ENCODE measurements at places on chromosomes 1 and 21.

DNA sequence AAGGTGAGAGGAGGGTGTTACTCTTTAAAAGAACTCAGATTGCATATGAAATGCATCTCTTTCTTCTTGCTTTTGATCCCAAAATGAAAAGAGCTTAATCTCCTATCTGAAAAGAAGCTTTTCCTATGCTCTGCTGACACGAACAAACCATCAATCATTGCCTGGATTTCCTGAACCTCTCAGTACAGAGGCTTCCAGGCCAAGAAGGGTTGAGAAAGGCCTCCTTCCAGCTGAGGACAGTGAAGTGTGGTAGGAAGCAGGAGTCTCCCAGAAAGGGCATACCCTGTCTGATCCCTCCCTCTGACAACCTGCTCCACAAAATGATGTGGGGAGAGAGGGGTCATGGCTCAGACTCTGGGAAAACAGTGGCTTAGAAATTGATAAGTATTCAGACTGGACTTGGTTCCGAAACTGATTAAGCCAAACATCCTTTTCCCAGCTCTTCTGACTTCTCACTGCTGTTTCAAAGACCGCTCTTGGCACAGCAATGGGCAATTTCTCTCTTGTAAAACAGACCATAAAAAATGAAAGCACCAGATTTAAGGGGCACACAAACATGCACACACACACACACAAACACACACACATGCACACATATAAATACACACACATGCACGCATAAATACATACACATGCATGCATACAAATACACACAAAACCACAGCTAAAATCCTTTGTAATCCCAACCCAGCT is 310.3 kb downstream of the SIPA1L2 start:
- no peak for DNase-seq

- DNase-seq, result no peak
These were observed 59.2 kb downstream of the VCAM1 start for GRCh38 chr1:100778748-100779147.

GRCh38 chr1:57424231-57425027 is 569 bp upstream of the DAB1 start:
- DNase-seq, result no peak

DNA sequence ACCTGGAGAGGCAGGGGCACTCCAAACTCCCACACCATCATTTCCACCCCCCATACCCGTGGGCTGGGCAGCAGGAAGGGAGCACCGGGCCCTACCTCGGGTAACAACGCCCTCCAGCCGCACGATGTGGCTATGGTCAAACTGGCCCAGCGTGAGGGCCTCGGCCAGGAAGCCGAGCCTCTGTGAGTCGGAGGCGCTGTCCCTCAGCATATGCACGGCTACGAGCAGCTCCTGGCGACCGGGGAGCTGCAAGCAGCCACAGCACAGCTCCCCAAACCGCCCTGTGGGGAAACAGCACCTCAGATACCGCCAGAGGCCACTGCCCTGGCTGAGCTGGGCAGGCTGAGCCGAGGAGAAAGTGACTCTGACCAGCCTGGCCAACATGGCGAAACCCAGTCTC is 29.2 kb downstream of the CDCA8 start:
- no peak for DNase-seq

- peak; percentile 36 for DNase-seq
These were observed at the start of gene HOOK1 for GRCh38 chr1:59814901-59815825. TSS of gene HOOK1 (plus strand) at chr1:59814949. CDS start at chr1:59815118, 169 bp downstream.

GRCh38 chr1:111504097-111504496 is 664 bp upstream of the ADORA3 start:
- no peak for DNase-seq

DNA sequence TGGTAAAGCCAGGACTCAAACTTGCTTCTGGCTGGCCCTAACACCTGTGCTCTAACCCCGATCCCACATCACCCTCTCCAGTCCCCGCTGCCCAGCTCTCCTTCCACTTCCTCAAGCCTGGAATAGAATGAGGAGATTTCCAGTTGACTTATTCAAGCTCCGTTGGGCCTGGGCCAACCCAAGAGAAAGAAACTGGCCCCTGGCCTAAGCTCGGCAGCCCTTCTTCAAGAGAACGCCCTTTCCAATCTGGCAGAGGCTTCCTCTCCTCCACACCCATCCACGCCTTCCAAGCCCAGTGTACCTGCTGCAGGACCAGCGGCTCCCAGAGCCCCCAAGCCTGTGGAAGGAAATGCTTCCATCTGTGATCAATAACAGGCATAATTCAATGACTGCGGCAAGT is 51.9 kb downstream of the LRRN2 start:
- DNase-seq, result no peak

DNA sequence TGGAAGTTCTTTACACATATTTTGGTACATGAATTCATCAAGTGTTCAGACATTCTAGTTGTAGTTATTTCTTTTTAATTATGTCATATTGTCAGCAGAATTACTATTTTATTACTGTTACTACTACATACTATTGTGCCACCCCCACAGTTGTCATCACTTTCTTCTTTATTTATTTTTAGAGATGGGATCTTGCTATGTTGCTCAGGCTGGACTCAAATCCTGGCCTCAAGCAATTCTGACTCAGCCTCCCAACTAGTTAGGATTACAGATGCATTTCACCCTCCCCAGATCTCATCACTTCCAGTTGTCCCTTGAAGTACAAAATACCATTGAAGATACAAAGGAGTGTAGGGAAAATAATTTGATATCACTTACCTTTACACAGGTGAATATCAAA is 258.0 kb downstream of the KCTD3 start:
- DNase-seq, result no peak

DNA sequence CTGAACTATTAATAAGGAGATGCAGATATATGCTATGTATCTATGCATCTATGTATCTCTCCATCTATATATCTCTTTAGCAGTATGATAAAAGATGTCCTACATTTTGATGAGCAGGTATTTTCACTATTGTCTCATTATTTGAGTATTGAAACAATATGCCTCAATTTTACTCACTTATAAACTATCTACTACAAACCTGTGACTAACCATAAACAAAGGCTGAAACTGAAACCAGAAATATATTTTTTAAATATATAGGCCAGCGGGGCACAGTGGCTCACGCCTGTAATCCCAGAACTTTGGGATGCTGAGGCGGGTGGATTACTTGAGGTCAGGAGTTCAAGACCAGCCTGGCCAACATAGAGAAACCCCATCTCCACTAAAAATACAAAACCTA is 22.0 kb downstream of the EIF4G3 start:
- DNase-seq, result no peak

DNA sequence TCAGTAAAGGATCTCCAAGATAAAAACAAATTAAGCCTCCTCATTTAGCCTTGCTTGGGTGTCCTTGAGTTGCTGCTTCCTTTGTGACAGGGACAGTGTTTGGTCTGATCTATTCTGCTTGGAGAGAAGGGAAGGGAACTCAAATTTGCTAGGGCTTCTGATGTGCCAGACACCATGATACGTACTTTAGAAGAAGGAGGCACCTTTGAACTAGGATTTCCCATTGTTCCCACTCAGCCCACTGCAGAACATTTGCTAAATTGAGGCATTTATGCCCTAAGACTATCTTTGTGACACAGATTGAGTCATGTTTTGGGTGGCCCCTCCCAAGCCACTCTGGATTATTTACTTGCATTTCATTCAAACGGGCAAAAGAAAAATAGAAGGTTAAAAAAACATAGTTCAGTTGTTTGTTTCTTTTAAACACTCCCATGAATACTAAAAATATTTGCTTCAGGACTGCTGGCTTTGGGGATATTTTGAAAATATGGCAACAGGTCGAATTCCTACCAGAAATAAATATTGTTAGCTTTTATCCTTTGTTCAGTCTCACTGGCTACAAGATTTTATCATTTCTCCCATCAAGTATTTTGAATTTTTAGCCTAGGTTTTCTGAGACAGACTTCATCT is 81.9 kb upstream of the WLS start:
- DNase-seq, result no peak

- DNase-seq, result no peak
These were observed 5.2 kb upstream of the INPP5B start for GRCh38 chr1:37951783-37952624.

- no peak for DNase-seq
These were observed 122.8 kb upstream of the RAB4A start for GRCh38 chr1:229148041-229148671.

DNA sequence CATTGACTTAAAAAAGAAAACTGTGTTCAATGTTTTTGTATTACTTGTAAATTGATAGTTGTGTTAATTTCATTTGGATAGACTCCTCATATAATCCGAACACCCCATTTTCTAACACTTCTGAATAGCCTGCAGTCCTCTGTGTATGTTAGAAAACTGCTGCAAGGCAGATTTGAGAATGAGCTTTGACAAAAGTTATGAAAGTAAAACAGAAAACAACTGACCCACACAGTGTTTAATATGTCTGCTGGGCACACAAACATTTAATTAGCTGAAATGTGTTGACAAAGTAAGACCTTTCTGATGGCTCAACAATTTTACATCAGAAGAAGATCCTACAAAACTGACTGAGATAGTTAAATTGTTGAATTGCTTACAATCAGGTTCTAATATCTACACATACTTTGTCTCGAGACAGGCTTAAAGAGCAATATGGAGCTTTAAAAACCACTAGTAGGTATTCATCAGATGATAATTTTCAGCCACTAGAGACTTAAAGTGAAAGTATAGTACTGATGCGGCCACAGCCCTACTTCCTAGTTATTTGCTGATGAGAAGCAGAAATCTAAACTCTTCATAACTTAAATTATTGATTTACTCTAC is 40.0 kb upstream of the PRMT6 start:
- no peak for DNase-seq

GRCh38 chr1:178122283-178122682 is 28.4 kb downstream of the RASAL2 start:
- DNase-seq, result no peak

DNA sequence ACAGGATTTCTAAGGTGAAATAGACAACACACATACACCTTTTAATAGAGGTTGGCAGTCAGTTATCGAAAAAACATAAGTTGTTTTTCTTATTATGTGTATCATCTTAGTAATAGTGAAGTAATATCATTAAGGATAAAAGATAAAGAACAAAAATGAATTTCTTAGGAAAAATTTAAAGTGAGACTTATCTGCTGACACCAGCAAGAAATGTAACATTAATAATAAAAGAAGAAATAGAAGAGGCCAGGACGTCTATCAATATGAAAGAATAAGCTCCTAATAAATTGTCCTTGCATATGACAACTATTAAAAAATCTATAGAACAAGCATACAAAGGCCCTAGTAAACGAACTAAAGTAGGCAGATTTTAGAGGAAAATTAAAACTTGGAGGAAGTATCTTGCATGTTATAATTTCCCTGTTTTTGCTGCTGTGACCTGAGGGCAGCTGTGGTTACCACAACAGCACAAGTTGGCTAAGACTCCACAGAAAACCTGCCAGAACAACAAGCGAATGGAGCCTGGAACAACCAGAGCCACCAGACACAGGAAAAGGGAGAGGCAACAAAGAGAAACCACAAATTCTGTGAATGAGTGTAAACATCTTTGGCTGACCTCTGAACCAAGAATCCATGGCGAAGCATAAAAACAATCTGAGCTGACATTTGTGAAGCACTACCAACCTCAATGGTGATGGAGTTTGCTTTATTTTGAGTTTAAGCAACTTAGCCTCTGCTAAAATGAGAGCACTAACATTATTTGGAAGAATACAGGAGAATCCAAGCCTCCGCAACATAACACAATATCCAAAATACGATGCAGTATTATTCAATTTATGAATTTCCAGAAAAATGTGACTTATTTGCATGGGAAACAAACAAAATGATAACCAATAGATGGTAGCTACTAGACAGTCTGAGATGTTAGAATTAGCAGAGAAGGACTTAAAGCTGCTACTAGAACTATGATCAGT is 207.5 kb downstream of the KCNT2 start:
- peak; percentile 72 for DNase-seq

DNA sequence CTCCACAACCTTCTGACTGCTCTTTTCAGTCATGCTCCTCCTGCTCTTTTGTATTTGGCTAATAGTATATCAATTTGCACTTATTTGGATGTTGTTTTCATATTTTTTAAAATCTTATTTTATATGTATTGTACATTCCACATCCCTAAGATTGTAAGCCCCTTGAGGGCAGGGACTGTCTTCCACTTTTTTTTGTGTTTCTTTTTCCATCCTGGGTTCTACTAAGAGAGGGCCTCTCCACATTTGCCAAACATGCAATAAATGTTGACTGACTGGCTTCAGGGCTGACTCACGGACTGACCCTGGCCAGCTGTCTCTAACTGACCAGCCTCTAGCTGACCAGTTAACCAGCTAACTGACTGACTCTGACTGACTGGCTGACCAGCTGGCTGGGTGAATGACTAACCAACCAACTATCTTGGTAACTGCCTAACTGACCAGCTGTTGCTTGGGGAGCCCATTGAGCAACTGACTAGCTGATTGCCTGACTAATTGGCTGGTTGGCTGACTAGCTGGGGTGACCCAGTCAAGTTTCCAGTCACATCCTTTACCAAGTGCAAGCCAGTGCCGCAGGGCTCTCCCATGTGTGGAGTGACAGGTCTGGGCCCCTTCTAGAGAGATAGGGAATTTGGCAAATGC is 16.1 kb downstream of the CSF1 start:
- DNase-seq, result peak; percentile 51

GRCh38 chr1:183454377-183454776 is 17.9 kb upstream of the SMG7 start:
- peak; percentile 67 for DNase-seq

DNA sequence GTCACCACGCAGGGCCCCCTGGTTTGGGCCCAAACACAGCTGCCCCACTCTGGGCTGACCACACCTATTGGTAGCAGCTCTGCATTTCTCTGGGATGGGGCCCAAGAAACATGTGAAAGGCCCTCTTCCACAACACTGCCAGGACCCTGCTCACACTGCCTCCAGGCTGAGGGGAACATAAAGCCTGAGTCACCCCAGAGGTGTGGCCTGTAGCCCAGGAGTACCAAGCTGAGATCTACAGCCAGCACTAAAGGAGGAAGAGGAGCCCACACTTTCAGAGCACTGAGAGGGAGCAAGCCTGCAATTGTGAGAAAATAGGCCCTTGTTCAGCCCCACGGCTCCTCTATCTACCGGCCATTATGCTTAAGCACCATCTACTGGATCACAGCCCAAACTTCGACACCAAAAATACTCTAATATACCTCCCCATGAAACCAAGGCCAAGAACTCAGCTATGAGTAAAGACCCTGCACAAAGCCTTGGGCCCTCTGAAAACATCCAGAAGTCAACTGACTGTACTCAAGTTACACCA is 14.4 kb upstream of the OR2T10 start:
- DNase-seq, result no peak

- DNase-seq, result no peak
These were observed 5.4 kb downstream of the SOAT1 start for GRCh38 chr1:179298952-179299351.

- DNase-seq, result peak; percentile 22
These were observed 54.2 kb downstream of the NMNAT2 start for GRCh38 chr1:183363972-183364371.

GRCh38 chr1:86339014-86339812 is 56.9 kb downstream of the ODF2L start:
- DNase-seq, result no peak

- no peak for DNase-seq
These were observed 189.9 kb upstream of the CACYBP start for GRCh38 chr1:174809755-174810280.

Data from mammary epithelial cell (primary cell).